ENCODE measurements at places on chromosomes 5 and 9. TPM values are rescaled to one million over a fixed set of nuclear protein-coding genes. Genes with fewer than 3 reads are reported as not detected.

- no peak overlapping the region for H3K4me3 ChIP-seq
- H3K36me3 ChIP-seq: no peaks in the 10 kb centered on the region
- H3K4me1 ChIP-seq: no peaks in the 10 kb centered on the region
- H3K27ac ChIP-seq: no peak overlapping the region
These were observed 175.2 kb downstream of the FBXL17 start for GRCh38 chr5:108206707-108207106.

GRCh38 chr9:16221822-16222547 lies 648.5 kb downstream of the BNC2 start:
- no peaks in the 10 kb centered on the region for H3K27me3 ChIP-seq
- H3K36me3 ChIP-seq: no peaks in the 10 kb centered on the region
- H3K27ac ChIP-seq: no peak overlapping the region
- no peaks in the 10 kb centered on the region for H3K4me1 ChIP-seq
- DNase-seq: no peak

CEMIP2 gene
- total RNA-seq: 89.6 TPM

- no peak for DNase-seq
- no peak overlapping the region for H3K4me3 ChIP-seq
- no peak overlapping the region for H3K27ac ChIP-seq
- no peaks in the 10 kb centered on the region for H3K27me3 ChIP-seq
These were observed 39.4 kb downstream of the MRPS27 start for GRCh38 chr5:72280581-72281069.

DOCK8 gene
- total RNA-seq: 153 TPM

DNA sequence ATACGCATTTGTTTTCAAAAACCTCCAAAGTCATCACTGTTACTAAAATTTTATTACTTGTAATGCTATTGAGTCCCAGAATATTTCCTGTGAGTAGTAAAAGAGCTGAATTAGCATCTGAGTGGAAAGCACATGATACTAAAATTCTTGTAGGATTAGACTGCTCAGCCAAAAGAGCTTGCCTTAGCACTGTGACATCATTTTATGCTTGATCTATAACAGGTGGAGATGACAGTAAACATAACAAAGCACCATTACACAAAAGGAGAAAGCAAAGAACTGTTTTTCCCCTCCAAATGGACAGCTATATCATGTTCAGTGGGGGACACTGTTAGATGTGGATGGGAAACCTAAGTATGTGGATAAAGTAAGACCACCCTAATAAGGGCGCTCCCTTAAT lies 5.8 kb upstream of the JAK2 start:
- H3K4me3 ChIP-seq: no peak overlapping the region
- no peaks in the 10 kb centered on the region for H3K36me3 ChIP-seq
- no peaks in the 10 kb centered on the region for H3K27me3 ChIP-seq
- H3K4me1 ChIP-seq: peaks cover 17% of the 10 kb centered on the region
- no peak overlapping the region for H3K27ac ChIP-seq
- DNase-seq: no peak

SLC25A51 gene
- total RNA-seq: 35.2 TPM

- DNase-seq: no peak
- no peak overlapping the region for H3K4me3 ChIP-seq
- peak overlapping the region; percentile 71 for H3K27ac ChIP-seq
- no peaks in the 10 kb centered on the region for H3K27me3 ChIP-seq
These were observed 61.2 kb upstream of the IFNK start for GRCh38 chr9:27462846-27463245.

NEUROG1 gene
- total RNA-seq: not detected

- H3K36me3 ChIP-seq: no peaks in the 10 kb centered on the region
- peaks cover 80% of the 10 kb centered on the region for H3K4me1 ChIP-seq
- no peaks in the 10 kb centered on the region for H3K27me3 ChIP-seq
- peak overlapping the region; percentile 98 for H3K27ac ChIP-seq
These were observed 703 bp downstream of the ISCA1 start for GRCh38 chr9:86281593-86282076.

PCDHB16 gene
- 1.5 TPM for total RNA-seq

- H3K4me3 ChIP-seq: no peak overlapping the region
- H3K27ac ChIP-seq: no peak overlapping the region
- no peak for DNase-seq
- no peaks in the 10 kb centered on the region for H3K27me3 ChIP-seq
- H3K36me3 ChIP-seq: no peaks in the 10 kb centered on the region
- no peaks in the 10 kb centered on the region for H3K4me1 ChIP-seq
These were observed 25.1 kb downstream of the PRLR start for GRCh38 chr5:35205186-35205585.

GRCh38 chr5:79745255-79745654 lies 55.6 kb downstream of the CMYA5 start:
- DNase-seq: no peak
- H3K27me3 ChIP-seq: no peaks in the 10 kb centered on the region
- H3K36me3 ChIP-seq: no peaks in the 10 kb centered on the region
- H3K4me1 ChIP-seq: no peaks in the 10 kb centered on the region
- H3K4me3 ChIP-seq: no peak overlapping the region

- peaks cover 12% of the 10 kb centered on the region for H3K27me3 ChIP-seq
- no peak overlapping the region for H3K27ac ChIP-seq
- no peak overlapping the region for H3K4me3 ChIP-seq
- H3K4me1 ChIP-seq: peaks cover 24% of the 10 kb centered on the region
- no peaks in the 10 kb centered on the region for H3K36me3 ChIP-seq
These were observed 709 bp upstream of the SH3PXD2B start for GRCh38 chr5:172455087-172455381.

ZNF474 gene
- not detected for total RNA-seq

DNA sequence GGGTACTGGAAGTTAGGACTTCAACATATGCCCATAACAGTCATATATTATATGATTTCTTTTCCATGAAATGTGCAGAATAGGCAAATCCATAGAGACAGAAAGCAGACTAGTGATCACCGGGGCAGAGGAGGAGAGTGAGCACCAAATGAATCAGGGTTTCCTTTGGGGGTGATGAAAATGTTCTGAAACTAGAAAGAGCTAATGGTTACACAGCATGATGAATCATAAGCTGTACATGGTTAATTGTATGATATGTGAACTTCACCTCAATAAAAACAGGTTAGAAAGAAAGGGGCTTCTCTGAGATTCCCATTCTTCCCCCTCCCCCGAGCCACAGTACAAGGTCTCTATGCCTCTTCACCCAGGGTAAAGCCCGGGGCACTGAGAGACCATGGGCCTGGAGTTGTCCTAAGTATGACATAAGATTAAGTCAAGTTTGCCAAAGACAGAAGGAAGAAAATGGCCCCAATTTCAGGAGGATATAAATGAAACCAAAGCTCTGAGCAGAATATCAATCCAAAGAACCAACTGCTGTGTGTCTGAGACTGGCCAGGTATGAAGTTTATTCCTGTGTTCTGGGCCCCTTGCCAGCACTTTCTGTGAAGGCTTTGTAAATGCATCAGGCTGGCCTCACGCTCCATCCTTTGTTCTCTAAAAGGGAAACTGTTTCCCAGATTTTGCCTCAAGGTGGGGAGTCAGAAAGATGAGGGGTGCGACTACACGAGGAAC lies 243.8 kb downstream of the CDK5RAP2 start:
- H3K27me3 ChIP-seq: no peaks in the 10 kb centered on the region
- no peak overlapping the region for H3K27ac ChIP-seq
- no peak overlapping the region for H3K4me3 ChIP-seq
- no peaks in the 10 kb centered on the region for H3K4me1 ChIP-seq
- H3K36me3 ChIP-seq: no peaks in the 10 kb centered on the region
- no peak for DNase-seq

- no peaks in the 10 kb centered on the region for H3K4me1 ChIP-seq
- no peak overlapping the region for H3K27ac ChIP-seq
- DNase-seq: no peak
- H3K36me3 ChIP-seq: no peaks in the 10 kb centered on the region
- no peaks in the 10 kb centered on the region for H3K27me3 ChIP-seq
These were observed 13.9 kb upstream of the OSMR start for GRCh38 chr5:38831909-38832308.

DNA sequence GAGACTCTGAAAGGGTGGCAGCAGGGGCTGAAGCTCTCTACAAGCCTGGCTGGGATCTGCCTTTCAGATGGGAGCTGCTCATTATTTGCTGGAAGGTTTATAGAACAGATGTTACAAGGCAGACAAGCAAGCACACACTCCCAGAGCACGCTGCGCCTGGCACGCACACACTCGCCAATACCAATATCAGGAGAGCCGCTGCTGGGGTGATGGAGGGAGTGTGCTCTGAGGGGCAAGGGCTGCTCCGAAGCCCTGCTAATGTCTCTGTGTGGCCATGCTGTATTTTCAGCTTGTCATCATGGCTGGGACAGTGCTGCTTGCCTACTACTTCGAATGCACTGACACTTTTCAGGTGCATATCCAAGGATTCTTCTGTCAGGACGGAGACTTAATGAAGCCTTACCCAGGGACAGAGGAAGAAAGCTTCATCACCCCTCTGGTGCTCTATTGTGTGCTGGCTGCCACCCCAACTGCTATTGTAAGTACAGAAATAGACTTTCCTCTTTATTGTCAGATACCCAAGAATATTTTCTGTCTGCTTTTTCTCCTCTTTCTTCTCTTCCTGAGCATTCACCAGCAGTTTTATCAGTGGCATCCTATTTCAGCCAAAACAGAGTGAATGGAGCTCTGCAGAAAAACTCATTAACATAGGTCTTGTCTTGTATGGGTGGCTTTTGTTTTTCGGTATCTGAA lies 115.1 kb downstream of the BAAT start:
- no peaks in the 10 kb centered on the region for H3K36me3 ChIP-seq
- no peaks in the 10 kb centered on the region for H3K4me1 ChIP-seq
- no peaks in the 10 kb centered on the region for H3K27me3 ChIP-seq
- DNase-seq: no peak

GRCh38 chr9:38621434-38622287 lies 1.3 kb upstream of the ANKRD18A start:
- peak overlapping the region; percentile 55 for H3K4me3 ChIP-seq
- H3K4me1 ChIP-seq: peaks cover 32% of the 10 kb centered on the region
- peak; percentile 86 for DNase-seq
- no peak overlapping the region for H3K27ac ChIP-seq
- H3K27me3 ChIP-seq: peaks cover 31% of the 10 kb centered on the region

GRCh38 chr9:4016789-4017188 lies 283.1 kb downstream of the GLIS3 start:
- no peaks in the 10 kb centered on the region for H3K4me1 ChIP-seq
- no peaks in the 10 kb centered on the region for H3K36me3 ChIP-seq
- H3K4me3 ChIP-seq: no peak overlapping the region
- no peak overlapping the region for H3K27ac ChIP-seq

DNA sequence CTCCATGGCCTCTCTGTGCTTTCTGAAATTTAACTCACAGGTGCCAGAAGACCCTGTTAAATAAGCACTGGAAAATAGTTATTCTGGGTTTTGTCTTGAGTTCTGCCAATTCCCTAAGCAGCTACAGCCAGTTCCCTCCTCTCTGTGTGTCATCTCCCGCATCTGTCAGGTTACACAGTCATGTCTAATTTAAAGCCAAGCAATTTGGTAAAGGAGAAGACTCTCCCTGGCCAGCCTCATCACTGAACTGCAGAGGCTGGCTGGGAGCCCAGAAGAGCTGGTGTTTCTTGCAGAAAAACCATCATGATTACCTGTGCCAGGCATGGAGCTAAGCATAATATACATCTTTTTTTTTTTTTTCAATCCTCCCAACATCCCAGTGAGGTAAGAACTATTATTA lies 141.3 kb upstream of the ZNF366 start:
- H3K4me1 ChIP-seq: no peaks in the 10 kb centered on the region
- no peak overlapping the region for H3K4me3 ChIP-seq
- no peak overlapping the region for H3K27ac ChIP-seq
- DNase-seq: no peak
- H3K36me3 ChIP-seq: no peaks in the 10 kb centered on the region

- no peak overlapping the region for H3K4me3 ChIP-seq
- H3K27me3 ChIP-seq: no peaks in the 10 kb centered on the region
- H3K27ac ChIP-seq: no peak overlapping the region
- no peaks in the 10 kb centered on the region for H3K36me3 ChIP-seq
These were observed 43.5 kb upstream of the DNAH5 start for GRCh38 chr5:13987843-13988464.

DNA sequence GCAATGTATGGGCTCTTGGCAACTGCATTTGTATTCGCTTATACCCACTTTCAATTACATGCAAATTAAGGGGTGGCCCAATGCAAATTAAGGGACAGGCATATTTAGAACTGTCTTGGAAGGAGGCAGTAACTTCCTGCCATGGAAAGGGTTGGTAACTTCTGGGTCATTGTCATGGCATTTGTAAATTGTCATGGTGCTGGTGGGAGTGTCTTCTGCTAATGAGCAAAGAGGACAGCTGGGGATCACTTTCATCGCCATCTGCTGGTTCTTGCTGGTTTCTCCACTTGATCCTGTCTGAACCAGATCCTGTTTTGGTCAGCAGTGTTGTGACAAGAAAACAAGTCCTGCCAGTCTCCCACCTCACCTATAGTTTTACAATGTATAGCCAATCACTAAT lies 23.3 kb upstream of the UGT3A2 start:
- H3K27me3 ChIP-seq: no peaks in the 10 kb centered on the region
- DNase-seq: no peak
- no peaks in the 10 kb centered on the region for H3K36me3 ChIP-seq
- no peak overlapping the region for H3K27ac ChIP-seq
- no peak overlapping the region for H3K4me3 ChIP-seq

DNA sequence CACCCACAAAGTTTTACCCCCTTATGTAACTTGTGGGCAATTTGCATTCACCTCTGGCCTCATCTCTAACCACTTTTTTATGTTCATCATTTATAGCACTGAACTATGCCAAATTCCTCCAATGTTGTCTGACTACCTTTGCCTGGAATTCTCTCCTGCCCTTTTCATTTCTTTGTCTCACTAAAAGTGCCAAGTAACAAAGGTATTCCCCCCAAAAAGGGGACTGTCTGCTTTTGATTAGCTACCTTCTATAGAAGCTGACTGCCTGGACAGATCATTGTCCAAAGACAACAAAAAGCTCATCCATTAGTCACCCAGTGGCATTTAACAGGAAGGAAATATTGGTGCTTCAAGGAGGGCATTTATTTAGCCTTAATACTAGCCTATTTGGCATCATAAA lies 189.9 kb upstream of the VCAN start:
- H3K4me3 ChIP-seq: no peak overlapping the region
- H3K27me3 ChIP-seq: no peaks in the 10 kb centered on the region

DNA sequence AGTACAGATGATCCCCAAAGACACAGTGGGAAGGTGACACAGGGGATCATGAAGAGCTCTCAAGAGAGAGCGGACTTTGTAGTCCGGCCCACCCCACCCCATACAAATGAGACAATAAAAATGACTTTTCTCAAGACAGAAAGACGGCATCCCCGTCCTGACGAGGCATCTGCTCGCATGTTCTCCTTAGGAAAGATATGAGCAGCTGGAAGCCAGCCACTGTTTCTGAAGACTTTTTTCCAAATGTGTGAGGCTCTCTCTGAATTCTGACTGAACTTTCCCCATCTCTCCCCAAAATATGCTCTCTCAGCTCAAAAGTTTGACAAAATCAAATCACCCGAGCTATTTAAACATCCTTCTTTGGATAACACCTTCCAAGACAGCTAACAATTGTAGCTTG lies 105.2 kb downstream of the RFK start:
- H3K4me3 ChIP-seq: no peak overlapping the region
- no peaks in the 10 kb centered on the region for H3K27me3 ChIP-seq
- no peak overlapping the region for H3K27ac ChIP-seq
- no peaks in the 10 kb centered on the region for H3K36me3 ChIP-seq
- DNase-seq: no peak

MROH2B gene
- not detected for total RNA-seq

TAL2 gene
- not detected for total RNA-seq

PRRC1 gene
- 40.3 TPM for total RNA-seq

- no peaks in the 10 kb centered on the region for H3K4me1 ChIP-seq
- DNase-seq: no peak
- no peaks in the 10 kb centered on the region for H3K27me3 ChIP-seq
These were observed 116.0 kb downstream of the TENT4A start for GRCh38 chr5:6829150-6829784.

GRCh38 chr9:109068764-109069163 lies 51.0 kb downstream of the TMEM245 start:
- H3K27me3 ChIP-seq: no peaks in the 10 kb centered on the region
- H3K4me3 ChIP-seq: no peak overlapping the region
- H3K36me3 ChIP-seq: peaks cover 68% of the 10 kb centered on the region
- H3K4me1 ChIP-seq: no peaks in the 10 kb centered on the region
